CD8-positive, alpha-beta memory T cell (primary cell): ENCODE measurements at places on chromosomes 5 and 9.

DNA sequence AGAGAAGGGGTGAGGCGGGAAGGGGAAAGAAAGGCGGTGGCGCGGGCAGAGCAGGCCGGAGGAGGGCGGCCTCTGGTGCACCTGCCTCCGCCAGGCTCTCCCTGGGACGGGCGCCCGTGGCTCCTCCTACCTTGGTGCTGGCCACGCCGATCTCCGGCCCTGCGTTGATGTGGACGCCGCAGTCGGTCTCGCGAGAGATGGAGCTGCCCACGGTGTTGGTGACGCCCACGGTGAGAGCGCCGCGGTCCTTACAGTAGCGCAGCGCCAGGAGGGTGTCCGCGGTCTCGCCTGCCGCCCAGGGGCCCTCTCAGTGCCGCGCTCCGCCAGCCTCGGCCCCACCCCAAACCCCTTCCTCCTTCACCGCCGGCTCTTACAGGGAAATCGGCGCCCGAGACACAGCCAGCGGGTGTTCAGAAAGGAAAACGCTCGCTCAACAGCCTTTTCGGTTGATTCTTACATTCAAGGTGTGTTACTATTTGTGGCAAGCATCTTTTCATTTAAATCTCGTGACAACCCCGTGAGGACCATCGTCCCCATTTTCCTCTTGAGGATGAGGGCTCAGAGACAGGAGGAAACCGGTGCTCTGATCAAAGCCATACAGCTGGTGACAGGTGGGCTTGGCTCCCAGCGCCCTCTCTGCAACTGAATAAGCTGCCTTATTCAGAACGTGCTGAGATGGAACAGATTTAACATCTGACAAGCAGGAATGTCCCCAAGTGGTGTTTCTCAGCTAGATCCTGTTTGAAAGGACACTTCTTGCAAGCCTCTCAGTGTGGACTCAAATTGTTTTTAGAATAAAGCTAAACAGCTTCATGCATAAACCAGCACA, 22.0 kb upstream of the MAPK9 start:
- DNase-seq: peak; percentile 78
- no peaks in the 10 kb centered on the region for H3K36me3 ChIP-seq
- H3K27ac ChIP-seq: no peak overlapping the region
- H3K27me3 ChIP-seq: no peaks in the 10 kb centered on the region
- no peak overlapping the region for H3K4me3 ChIP-seq

GRCh38 chr9:94928691-94929368, 202.3 kb downstream of the AOPEP start:
- no peaks in the 10 kb centered on the region for H3K27me3 ChIP-seq
- H3K27ac ChIP-seq: no peak overlapping the region
- no peak for DNase-seq
- H3K4me1 ChIP-seq: no peaks in the 10 kb centered on the region
- no peaks in the 10 kb centered on the region for H3K36me3 ChIP-seq

- H3K27me3 ChIP-seq: no peaks in the 10 kb centered on the region
- no peak overlapping the region for H3K27ac ChIP-seq
- no peak overlapping the region for H3K4me3 ChIP-seq
- H3K36me3 ChIP-seq: no peaks in the 10 kb centered on the region
- no peak for DNase-seq
- H3K4me1 ChIP-seq: no peaks in the 10 kb centered on the region
Measured at GRCh38 chr5:4907571-4907970, 232.6 kb upstream of the ADAMTS16 start.

- H3K27me3 ChIP-seq: no peaks in the 10 kb centered on the region
- H3K4me1 ChIP-seq: no peaks in the 10 kb centered on the region
- no peak overlapping the region for H3K27ac ChIP-seq
- no peak overlapping the region for H3K4me3 ChIP-seq
- no peak for DNase-seq
- no peaks in the 10 kb centered on the region for H3K36me3 ChIP-seq
Measured at GRCh38 chr9:14170392-14170931, 143.5 kb downstream of the NFIB start.

GRCh38 chr5:14284392-14285148, 141.4 kb downstream of the TRIO start:
- no peaks in the 10 kb centered on the region for H3K36me3 ChIP-seq
- no peak overlapping the region for H3K4me3 ChIP-seq
- no peaks in the 10 kb centered on the region for H3K4me1 ChIP-seq

DNA sequence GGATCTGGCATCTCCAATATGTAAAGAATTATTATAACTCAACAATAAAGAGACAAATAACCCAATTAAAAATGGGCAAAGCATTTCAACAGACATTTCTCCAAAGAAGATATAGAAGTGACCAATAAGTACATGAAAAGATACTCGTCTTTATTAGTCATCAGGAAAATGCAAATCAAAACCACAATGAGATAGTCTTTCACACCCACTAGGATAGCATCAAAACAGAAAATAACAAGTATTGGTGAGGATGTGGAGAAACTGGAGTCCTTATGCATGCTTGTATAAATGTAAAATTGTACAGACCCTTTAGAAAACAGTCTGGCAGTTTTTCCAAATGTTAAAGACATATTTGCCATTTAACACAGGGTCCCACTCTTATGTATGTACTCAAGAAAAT, 39.1 kb upstream of the ITGA1 start:
- H3K27ac ChIP-seq: no peak overlapping the region
- H3K36me3 ChIP-seq: no peaks in the 10 kb centered on the region
- H3K4me3 ChIP-seq: no peak overlapping the region
- no peaks in the 10 kb centered on the region for H3K27me3 ChIP-seq

GRCh38 chr9:133023117-133023890, 7.5 kb upstream of the GTF3C5 start:
- no peaks in the 10 kb centered on the region for H3K36me3 ChIP-seq
- no peak for DNase-seq
- H3K27ac ChIP-seq: no peak overlapping the region
- H3K27me3 ChIP-seq: no peaks in the 10 kb centered on the region
